IPS DF 19.7 (cell line): ENCODE measurements at places on chromosomes 5 and 9.

DNA sequence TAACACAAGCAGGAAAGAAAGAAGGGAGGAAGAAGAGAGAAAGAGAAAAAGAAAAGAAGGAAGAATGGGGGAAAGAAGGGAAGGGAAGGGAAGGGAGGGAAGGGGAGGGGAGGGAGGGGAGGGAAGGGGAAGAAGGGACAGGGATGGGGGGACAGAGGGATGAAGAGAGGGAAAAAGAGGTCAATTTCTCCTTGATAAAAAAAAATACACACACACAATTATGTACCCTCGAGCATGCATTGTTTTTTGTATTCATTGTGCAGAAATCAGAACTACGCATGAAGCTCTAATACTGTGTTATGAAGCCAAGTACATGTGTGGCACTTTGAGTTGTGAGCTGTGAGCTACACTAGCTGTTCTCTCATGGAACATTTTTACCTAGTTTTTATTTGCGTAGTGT, 274.9 kb upstream of the CDH18 start:
- no peak for DNase-seq

DNA sequence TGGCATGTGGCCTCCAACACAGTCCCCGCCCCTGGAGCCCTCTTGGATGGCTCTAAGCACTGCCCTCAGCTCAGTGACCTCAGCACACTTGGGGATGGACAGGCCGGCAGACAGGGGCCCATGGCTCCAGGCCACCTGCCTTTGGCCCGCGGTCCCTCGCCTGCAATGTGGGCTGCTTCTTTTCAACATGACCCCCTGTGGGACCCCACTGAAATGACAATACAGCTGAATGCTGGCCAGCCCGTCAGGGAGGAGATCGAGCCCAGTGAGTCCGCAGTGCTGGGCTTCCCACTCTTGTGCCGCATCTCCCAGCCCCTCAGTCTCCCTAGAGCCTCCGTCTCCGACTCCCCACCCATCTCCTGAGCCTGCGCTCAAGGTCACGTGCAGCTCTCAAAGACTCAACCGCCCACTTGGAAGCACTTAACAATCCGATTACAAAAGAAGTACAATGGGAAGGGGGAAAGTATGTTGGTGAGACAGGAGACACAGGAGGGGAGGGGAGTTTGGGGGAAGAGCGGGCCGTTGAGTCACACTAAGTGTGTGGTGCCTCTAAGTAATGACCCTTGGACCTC, 238.9 kb downstream of the HSPA4 start:
- DNase-seq: no peak

DNA sequence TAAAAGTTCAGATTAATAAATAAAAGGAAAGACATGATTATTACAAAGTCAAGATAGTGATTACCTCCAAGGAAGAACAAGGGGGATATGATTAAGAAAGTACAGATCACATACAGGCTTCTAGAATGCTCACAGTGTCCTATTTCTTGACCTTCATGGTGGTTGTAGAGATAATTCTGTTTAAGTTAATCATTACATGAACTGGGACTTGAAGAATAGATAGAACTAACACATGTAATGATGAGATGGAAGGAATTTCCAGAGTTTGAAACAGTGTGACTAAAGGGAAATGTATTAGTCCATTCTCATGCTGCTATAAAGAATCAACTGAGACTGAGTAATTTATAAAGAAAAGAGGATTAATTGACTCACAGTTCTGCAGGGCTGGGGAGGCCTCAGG, 72.7 kb downstream of the LURAP1L start:
- DNase-seq: no peak

DNA sequence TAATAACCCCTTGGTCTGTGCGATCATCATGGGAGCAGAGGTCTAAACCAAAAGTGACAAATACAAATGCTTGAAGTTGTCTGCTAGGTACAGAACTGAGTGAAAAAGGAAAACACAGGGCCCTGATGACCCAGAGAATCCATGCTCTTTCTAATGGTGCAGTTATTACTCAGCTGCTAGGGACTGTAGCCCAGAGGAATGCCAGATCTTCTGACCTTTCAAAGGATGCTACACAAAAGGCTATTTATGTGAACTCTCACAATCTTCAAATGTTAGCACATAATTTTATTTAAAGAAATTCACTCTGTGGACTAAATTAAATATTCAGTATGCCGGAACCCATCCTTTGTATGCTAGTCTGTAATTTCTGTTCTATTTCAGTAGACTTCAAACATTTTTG, 79.9 kb downstream of the PRR16 start:
- DNase-seq: no peak

DNA sequence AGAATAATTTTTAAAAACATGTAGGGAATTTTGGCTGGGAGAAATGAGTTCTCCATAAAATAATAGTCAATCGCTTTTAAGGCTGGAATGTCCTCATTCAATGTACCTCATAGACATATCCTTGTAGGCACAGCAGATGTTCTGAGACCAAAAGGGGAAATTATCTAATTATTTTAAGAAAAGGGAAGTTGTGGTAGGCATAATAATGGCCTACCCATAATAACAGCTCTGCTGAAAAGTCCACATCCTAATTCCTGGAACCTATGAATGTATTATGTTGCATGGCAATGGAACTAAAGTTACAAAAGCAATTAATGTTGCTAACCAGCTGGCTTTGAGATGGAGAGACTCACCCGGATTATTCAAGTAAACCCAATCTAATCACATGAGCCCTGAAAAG, 216.1 kb downstream of the TRIM36 start:
- DNase-seq: no peak
